ENCODE measurements at places on chromosomes 12 and 14.
A peak's percentile ranks its signal among the peaks of the same experiment; 100 is the strongest.

DNA sequence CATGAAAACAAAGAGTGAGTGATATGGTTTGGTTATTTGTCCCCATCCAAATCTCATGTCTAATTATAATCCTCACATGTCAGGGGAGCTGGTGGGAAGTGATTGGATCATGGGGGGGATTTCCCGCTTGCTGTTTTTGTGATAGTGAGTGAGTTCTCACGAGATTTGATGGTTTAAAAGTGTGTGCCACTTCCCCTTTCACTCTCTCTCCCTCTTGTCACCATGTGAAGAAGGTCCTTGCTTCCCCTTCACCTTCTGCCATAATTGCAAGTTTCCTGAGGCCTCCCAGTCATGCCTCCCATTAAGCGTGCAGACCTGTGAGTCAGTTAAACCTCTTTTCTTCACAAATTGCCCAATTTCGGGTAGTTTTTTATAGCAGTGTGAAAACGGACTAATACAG lies 2.1 kb upstream of the ATXN7L3B start:
- no peak for DNase-seq

DNA sequence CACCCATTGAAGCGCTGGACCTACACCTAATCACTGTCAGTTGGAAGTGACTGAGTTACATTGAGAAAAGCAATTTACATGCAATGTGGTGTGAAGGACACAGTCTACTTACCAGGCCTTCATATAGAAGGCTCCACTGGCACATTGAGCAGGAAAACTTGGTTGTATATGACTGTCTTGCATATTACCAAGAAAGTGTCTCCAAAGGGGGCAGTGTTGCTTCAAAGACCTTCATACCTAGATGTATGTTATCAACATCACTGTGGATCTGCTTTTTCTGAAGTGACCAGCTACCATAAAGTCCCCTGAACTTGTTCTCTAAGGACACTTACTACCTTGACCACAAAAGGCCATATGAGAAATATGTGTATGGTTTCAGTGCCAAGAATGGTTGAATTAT lies 64.1 kb downstream of the NELL2 start:
- DNase-seq: no peak

- no peak for DNase-seq
Observed at GRCh38 chr12:15020156-15020555, 47.3 kb downstream of the PDE6H start.

- DNase-seq: no peak
Observed at GRCh38 chr12:106113042-106113441, 25.7 kb downstream of the NUAK1 start.

DNA sequence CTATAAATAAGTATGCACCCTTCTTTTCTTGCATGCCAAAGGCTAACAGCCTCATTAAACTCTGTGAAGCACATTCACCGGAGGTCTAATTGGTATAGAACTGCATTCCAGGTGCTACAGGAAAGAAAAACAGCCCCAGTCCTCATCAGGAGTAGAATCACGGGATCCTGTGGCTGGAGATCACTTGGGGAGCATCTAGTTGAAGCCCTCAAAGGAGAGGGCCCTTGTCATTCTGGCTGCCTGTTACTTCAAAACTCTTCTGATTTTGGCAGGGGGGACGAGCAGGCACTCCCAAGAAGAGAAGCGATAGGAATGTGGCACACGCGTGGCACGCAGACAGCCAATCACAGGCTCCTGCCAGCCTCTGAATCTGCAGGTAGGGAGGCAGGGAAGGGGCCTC lies 154.4 kb downstream of the TTC7B start:
- no peak for DNase-seq

DNA sequence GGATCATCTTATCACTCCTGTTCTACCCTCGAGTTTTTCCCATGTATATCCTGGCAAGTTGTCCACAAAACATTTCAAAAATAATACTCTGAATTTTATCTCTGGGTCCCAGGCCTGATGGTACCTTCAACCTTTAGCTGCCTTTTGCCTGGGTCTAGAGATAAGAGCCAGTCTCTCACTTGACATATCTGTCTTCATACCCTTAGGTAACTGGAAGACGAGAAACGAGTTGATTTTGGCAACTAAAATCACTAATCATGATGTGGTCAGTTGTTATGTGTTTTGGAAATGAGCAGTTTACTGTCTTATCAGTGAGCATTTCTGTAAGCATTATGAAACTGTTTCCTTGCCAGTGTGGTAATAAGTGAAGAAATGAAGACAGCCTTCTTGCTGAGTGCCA lies 6.3 kb downstream of the RNF10 start:
- no peak for DNase-seq

DNA sequence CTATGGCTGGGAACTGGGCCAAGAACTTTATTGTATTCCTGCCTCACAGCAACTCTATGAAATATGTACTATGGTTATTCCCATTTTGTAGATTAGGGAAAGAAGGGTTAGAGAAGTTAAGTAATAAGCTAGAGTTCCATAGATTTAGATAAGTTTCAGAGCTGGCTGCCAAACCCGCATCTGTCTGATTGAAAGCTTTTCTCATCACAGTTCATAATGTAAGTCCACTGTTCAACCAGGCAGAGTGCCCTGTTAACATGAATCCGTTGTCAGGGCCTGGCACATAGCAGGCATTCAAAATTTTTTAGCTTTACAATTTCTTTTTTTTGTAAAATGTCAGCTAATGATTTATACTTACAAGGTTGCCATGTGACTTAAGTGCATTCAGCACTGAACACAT lies 467.3 kb downstream of the NRXN3 start:
- no peak for DNase-seq

DNA sequence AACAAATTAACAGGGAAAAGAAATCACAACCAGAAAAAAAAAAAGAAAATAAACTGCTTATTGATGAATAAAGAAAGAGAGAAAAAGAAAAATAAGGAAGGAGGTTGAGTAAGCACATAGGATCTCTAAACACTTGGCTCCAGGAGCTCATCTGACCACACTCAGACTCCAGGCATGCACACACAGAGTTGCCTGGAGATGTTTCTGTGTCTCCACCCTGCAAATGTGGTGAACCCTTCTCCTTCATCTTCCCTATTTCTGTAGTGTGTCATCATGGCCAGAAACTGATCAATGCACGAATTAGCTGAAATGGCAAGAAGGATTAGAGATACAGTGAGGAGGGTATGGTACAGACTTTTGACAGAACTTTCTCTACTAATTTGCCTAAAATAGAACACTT lies 20.2 kb downstream of the OR4N2 start:
- DNase-seq: peak; percentile 0

DNA sequence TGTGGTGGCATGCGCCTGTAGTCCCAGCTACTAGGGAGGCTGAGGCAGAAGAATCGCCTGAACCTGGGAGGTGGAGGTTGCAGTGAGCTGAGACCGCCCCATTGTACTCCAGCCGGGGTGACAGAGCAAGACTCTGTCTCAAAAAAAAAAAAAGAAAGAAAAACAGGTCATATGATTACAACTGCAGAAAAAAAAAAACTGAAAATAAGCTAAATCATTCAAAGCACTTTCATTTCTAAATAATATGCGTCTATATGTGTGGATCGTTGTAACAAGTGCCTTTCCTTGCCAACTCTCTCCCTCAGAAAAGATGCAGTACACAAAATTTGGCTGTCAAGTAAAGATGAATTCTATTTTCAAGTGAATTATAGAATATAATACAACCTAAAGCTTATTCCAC lies 42.4 kb downstream of the ATXN2 start:
- no peak for DNase-seq

GRCh38 chr12:123991372-123991951 lies 18.4 kb downstream of the ZNF664 start:
- no peak for DNase-seq

DNA sequence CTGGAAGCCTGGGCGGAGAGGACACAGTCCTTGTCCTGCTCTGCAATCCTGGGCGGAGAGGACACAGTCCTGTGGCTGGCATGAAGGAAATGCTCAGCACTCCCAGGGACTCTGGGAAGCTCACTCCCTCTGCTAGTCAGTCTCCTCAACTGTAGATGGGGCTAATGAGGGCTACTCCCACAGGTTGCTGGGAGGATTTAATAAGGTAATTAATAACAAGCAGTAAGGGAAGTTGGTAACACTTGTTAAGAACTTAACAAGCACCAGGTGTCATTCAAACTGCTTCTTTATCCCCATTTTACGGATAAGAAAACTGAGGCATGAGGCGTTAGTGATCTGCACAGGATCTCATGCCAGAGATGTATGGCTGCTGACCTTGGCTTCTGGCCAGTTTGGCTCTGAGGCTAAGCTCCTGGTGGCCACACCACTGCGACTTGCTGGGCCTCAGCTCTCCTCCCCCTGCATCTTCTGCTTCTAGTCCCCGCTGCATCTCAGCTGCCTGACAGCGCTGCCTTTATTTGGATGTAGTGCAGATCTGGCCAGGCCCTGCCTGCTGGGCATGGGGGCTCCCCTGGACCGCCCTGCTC lies 54.1 kb upstream of the BEGAIN start:
- no peak for DNase-seq

DNA sequence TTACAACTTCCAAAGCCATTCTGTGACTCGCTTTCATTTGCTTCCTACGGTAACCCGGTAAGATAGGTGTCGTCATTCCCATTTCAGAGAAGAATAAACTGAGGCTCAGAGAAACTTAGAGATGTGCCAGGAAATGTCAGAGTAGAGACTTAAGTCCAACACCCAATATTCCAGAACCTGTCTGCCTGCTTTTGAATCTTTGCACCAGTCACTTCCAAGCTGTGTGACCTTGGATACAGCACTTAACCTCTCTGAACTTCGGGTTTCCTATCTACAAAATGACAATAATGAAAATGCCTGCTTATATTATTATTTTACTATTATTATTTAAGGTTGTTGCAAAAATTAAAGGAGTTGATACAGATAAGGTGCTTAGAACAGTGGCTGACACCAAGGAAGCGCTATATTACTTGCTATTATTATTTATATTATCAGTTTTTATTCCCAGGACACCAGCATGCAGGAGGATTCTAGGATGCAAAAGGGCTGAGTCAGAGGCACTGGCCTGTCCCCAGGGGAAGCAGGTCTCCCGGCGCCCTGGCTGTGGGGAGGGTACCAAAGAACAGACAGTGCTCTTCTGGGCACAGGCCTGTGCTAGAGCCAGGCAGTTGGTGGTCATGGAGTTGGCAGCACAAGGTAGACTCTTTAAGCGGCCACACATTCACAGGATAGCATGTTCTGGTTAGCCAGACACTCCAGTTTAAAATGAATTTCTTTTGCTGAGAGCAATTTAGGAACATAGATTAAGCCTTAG lies 5.4 kb downstream of the HSPB8 start:
- no peak for DNase-seq

GRCh38 chr14:71734076-71734475 lies 198.2 kb upstream of the RGS6 start:
- DNase-seq: no peak

- DNase-seq: no peak
Observed at GRCh38 chr12:64064706-64065105, 157.4 kb downstream of the KICS2 start.

DNA sequence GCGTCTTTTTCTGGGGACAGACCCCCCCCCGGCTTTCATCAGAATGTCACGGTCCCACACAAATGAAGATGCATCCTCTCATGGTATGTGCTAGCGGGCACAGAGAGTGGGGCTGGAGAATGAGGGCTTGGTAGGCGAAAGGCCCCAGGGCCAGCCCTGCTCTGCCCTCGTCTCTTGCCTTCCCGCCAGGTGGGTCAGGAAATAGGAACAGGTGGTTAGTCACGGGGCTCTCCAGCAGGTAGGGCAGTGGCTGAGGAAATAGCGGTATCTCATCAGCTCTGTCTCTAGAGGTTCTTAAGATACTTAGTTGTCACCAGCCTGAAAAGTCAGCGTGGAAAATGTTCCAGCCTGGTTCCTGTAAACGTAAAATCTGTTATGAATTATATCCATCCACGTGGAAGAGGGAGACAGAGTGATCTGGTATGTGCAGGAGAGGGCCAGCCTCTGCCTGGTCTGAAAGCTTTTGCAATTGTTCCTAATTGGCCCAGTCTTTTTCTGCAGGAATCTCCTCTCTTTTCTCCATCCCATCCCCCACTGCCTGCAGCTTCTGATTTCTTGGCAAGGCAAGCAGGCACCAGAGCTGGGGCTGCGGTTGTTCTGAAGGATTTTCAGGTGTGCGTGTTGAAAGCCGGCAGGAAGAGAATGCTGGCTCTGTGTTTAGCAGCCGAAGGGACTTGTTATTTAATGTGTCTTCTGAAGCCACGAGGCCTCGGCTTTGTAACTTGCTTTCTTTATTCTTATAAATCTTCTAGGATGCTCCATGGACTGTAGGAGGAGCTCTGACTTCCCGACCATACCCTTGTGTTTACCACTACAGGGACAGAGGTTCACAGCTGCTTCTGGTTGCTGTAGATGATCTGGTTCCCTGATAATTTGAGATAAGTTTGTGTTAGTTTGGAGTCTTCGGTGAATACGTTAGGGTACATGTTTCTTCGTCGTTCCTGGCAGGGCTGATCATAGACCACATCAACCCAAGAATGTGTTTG lies 131.1 kb downstream of the CACNA1C start:
- DNase-seq: no peak

DNA sequence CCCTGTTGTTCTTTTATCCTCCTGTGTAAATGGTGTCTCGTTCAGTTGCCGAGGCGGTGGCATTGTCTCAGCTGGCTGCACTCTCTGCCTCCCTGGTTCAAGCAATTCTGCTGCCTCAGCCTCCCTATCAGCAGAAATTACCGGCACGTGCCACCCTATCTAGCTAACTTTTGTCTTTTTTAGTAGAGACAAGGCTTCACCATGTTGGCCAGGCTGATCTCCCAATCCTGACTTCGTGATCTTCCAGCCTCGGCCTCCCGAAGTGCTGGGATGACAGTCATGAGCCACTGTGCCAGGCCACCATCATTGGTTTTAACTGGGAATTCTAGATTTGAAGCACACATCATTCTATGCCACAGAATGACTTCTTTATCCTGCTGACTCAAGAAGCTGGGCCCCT lies 175.3 kb upstream of the ALG10B start:
- DNase-seq: no peak

Measured in RWPE1 (cell line).